ENCODE measurements at places on chromosomes 1 and 21. TPM values are rescaled to one million over a fixed set of nuclear protein-coding genes. Genes with fewer than 3 reads are reported as not detected.

The TRIM17 gene
- 1.8 TPM for total RNA-seq

The KCNJ15 gene
- total RNA-seq = 0.51 TPM

The DNAJC16 gene
- 28.8 TPM for total RNA-seq

The LCE3E gene
- not detected for total RNA-seq

The ETNK2 gene
- total RNA-seq = 15.4 TPM

The ANGPTL1 gene
- 0.57 TPM for total RNA-seq

The FAM229A gene
- total RNA-seq = 8.5 TPM

The PRR9 gene
- not detected for total RNA-seq

The HHAT gene
- 6.0 TPM for total RNA-seq

The FTCD gene
- 2.5 TPM for total RNA-seq

The AP4B1 gene
- total RNA-seq = 19.7 TPM

The LGR6 gene
- total RNA-seq = 9.4 TPM

The CFAP141 gene
- not detected for total RNA-seq

The C1orf94 gene
- total RNA-seq = not detected

The CYP4A11 gene
- not detected for total RNA-seq

The LCE2C gene
- not detected for total RNA-seq

The UQCRHL gene
- 1.5 TPM for total RNA-seq

The PRKAB2 gene
- 14.0 TPM for total RNA-seq

The UTP11 gene
- total RNA-seq = 34.4 TPM
